ENCODE measurements at places on chromosomes 12 and 14.

DNA sequence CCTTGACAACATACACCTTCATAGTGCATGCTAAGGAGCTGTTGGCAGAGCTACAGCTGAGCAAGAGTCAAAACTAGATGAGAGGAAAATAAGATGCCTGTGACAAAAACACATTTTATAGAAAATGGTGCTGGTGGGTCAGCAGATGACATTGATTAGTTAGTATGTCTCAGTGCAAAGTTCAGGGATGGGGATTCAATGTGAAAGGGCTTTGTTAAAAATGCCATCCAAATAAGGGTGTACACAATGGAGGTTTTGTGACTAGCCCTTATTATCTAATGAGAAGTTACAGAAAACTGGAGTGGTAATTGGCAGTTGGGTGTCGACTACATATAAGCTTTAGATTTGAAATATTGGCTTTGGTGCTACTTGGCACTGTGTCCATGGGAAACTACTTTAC, 169.0 kb downstream of the MON2 start:
- DNase-seq: no peak

DNA sequence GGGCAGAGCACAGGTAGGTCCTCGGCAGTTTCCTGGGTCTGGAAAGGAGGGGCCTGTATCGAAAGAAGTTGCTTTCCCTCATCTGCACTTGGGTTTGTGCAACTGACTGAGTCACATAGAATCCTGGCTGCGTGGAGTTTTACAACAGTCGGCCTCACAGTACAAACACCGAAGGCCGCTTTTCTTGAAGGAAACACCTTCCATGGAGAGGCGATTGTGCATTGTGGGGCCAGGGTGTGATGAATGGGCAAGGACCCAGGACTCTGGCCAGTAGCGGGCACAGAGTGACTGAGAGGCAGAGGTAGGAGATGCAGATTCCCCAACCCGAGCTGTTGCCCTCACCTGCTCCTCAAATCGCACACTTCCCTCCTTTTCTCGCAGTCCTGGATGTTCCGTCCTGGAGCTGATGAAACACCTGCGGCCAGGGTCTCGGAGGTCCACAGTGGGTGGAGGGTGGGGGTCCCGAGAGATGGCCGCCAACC, 7.7 kb downstream of the CCND2 start:
- no peak for DNase-seq

GRCh38 chr14:94058674-94059138, 22.3 kb downstream of the DDX24 start:
- DNase-seq: no peak

GRCh38 chr12:124655048-124655697, 87.8 kb upstream of the NCOR2 start:
- peak; percentile 71 for DNase-seq

GRCh38 chr12:6684609-6685008, 4.6 kb downstream of the ZNF384 start:
- DNase-seq: peak; percentile 58

DNA sequence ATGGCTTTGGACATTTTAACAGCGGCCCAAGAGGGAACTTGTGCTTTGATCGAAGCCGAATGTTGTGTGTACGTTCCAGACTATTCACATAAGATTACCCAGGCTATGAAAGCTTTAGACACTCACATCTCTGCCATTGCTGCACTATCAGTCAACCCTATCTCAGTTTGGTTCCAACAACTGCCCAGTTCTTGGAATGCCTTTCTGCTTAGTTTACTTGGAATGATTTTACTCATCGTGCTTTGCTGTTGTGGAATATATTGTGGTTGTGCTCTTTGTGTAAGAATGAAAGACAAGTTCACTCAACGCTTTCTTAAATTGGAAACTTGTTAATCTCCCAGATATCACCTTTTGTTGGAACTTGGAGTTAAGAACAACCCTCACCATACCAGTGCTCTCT, 498.2 kb downstream of the GLT1D1 start:
- DNase-seq: no peak

GRCh38 chr12:89752341-89752740, 43.7 kb upstream of the ATP2B1 start:
- no peak for DNase-seq

- DNase-seq: no peak
These were observed 52.9 kb downstream of the C12orf42 start for GRCh38 chr12:103442822-103443221.

DNA sequence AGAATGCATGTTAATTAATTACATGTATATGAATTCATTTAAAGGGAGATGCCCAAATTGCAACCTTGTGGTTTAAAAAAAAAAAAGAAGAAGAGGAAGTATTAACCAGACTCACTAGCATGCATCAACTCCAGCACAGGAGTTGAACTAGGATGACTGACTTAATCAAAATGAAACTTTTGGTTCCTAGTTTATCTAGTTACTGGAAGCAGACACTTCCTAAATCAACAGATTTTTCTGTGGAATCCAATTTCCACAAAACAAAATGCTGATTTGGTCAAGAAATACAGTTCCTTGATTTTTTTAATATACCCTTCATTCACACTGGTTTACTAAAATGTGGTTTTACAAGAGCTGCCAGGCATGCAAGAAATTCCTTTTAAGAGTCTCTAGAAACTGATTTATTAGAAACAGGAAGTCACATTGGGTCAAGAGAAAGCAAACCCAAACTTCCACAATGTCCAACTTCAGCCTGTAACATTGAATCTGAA, 41.6 kb downstream of the ITPR2 start:
- no peak for DNase-seq

GRCh38 chr12:29148596-29148910, 525 bp upstream of the FAR2 start:
- no peak for DNase-seq

- no peak for DNase-seq
These were observed 97.5 kb upstream of the FKBP4 start for GRCh38 chr12:2697057-2697800.

DNA sequence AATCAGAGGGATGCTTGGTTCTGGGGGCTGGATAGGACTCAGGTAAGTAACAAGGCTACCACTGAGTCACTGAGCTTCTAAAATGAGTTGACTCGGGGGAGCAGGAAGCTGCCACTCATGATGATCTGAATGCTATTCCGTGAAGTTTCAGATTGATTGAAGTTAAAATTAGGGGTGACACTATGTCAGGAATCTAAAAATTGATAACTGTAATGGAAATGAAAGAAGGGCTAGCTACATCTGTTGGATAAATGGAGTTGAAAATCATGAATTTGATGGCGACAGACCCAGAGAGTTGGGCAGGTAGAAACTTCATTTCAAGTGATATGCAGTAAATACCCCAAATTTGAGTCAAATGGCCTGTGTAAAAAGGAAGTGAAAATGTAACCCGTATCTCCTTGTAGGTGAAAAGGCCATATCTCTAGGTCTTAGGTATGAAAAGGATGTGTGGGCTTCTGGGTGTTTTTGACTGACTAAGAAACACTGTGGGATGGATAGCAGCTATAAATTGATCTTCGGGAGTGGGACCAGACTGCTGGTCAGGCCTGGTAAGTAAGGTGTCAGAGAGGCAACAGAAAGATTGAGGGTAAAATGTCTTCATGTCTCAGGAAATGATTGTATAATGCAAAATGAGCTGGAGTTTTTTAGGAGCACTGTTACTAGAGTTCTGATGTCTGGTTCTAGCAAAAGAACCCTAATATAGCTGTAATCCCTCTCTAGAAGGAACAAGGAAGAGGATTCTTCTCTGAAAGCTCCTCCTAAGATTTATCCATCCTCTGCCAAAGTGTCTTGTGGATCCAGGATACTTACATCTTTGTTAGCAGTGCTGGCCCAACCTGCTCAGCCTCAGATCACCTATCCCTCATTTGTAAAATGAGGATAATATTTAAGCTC, 57.3 kb downstream of the DAD1 start:
- DNase-seq: no peak

- DNase-seq: no peak
These were observed 78.4 kb downstream of the ZFC3H1 start for GRCh38 chr12:71585218-71585617.

- DNase-seq: no peak
These were observed 62.1 kb downstream of the MVK start for GRCh38 chr12:109635717-109636116.

DNA sequence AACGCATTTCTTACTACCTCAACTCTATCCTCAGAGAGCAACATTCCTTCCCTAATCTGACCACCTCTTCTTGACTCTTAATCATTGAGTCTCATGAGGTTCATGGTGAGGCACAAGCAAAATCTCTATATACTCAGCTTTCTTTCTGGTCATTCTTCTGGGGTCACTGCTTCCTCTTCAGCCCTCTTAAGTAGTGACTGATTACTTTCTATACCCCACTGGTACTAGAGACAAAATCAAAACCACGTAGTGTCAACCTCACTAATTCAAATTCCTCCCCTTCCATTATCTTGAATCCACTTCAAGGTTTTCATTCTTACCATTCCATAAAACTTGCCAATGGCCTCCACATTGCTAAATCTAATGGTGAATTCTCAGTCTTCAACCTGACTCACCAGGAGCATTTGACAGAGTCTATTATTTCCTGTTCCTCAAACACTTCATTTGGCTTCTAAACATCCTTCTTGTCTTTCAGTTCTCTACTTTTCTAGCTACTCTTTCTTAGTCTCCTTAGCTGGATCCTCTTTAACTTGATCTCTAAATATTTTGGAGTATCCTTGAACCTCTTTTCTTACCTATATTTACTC, 6.8 kb downstream of the WDHD1 start:
- no peak for DNase-seq

- DNase-seq: peak; percentile 16
These were observed 87.4 kb downstream of the OTOGL start for GRCh38 chr12:80186727-80187217.

DNA sequence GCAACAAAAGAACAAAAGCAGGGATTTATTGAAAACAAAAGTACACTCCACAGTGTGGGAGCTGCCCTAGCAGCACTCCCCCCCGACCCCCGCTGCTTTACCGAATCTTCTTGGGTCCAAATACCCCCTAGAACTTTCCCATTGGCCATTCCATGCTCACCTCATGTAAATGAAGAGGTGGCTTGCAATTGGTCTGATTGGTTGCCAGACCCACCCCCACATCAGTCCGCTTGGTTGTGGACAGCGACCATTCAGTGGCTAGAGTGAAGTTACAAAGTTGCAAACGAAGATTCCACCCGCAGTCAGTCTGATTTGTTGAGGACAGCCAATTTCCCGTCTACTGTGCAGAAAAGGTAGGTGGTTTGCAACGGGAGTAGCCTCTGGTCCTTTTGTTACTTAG, 3.9 kb downstream of the STYX start:
- DNase-seq: no peak

- DNase-seq: no peak
These were observed 13.0 kb downstream of the ATG14 start for GRCh38 chr14:55398679-55399078.

GRCh38 chr14:99258341-99258861, 13.6 kb downstream of the BCL11B start:
- DNase-seq: no peak

DNA sequence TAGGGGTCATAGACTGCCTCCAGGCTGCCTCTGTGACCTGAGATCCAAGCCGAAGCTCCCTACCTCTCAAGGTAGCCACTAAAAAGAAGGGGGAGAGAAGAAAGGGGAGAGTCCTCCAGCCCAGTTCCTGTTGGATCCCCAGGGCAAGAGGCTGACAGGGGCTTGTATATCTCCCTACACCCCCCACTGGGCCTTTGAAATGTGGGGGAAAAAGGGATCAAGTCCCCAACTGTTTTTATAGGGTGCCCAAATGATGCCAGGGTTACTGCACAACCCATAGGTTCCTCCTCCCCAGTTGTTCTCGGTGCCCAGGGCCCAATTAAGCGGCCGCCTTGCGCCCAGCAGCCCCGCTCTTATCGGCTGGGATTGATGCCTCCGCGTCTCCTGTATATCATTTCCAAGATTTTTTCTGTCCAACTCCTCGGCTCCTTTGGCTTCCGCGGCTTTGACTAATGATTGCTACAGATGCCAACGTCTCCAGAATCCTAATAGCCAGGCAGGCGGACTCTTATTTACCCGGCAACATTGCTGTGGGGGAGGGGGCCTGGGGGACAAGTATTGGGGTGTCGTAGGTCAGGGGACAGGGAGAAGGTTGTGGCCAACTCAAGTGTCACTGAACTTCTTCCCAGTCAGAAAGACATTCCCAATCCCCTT, 7.6 kb upstream of the HOXC4 start:
- no peak for DNase-seq

DNA sequence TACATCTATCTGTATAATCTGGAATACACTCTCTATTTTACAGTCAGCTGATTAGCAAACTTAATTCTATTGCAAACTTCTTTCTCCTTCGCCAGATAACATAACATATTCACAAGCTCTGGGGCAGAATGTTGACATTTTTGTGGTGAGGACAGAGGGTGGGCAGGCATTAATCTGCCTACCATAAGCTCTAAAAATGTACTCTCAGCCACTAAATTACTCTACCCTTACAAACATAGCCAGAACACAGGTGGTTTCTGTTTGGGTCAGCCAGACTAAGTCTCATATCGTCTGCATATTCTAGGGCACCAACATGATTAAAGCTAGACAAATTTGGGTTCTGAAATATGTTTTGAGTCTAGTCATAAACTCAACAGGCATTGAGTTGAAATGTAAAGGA, 90.1 kb downstream of the SLC6A15 start:
- no peak for DNase-seq

GRCh38 chr12:100741084-100741711, 53.4 kb upstream of the ANO4 start:
- peak; percentile 33 for DNase-seq

DNA sequence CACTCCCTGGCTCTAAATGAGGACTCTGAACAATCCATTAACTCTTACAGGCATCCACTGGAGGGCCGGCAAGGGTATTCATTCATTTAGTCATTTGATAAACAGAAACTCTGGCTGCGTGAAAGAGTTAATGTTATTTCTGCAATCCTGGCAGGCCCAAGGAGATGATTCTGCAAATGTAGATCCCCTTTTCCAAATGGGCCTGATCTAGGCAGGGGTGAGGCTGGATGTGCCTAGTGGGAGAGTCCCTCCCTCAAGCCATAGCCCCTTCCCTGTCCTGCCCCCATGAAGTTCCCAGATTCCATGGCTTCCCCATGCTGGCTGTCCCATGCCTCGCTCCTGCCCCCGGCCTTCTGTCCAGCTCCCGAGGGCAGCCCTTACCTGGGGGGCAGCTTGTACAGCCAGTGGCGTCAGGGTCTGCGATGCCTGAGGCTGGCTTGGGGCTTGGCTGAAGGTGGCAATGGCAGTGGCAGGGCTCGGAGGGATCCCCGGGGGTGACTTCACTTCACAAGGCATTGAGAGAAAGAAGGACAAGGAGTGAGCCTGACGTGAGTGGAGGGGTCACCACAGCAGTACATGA, 18.4 kb downstream of the POU6F1 start:
- DNase-seq: no peak

DNA sequence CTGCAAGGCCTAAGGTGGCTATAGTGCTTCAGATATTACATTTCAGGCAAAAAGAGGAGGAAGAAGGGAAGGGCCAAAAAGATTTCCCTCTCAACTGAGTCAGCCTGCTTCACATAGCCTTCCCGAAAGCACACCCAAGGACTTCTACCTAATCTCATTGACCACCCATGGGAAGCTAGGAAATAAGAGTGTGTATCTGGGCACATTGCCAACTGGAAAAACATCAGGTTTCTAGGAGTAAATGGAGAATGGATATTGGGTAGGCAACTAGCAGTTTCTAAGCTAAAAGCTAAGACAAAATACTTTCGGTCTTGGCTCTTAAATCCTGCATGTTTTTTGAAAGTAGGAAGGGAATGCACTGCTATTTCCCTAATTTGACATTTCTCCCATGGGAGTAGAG, 221.7 kb upstream of the GRIP1 start:
- peak; percentile 76 for DNase-seq
